ENCODE measurements at places on chromosomes 12 and 14.

DNA sequence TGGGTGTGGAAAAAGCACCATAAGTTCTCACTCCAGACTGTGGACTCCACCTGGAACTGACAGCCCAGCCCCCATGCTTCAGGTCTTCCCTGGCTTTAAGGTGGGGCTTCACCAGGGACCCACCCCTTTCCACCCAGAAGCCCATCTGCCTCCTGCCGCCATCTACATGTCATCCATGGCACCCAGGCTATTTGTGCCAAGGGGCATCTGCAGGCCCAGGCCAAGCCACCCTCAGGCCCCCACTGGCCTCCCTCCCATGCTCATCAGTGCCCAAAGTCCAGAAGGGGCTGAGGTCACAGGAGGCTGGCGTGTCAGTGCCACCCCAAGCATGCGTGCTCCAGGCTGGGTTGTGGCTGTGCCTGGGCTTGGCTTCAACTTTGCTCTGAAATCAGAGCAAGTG, 212.2 kb upstream of the DIO3 start:
- DNase-seq: no peak

DNA sequence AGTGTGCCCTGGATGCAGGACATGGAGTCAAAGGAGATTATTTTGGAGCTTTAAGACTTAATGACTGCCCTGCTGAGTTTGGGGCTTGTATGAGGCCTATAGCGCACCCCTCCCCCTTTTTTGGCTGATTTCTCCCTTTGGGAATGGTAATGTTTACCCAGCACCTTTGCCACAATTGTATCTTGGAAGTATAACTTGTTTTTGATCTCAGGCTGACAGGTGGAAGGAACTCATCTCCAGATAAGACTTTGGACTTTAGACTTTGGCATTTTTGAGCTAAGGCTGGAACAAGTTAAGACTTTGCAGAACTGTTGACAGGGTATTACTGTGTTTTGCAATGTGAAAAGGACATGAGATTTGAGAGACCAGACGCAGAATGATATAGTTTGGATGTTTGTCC, 110.5 kb downstream of the DERA start:
- DNase-seq: no peak

GRCh38 chr14:70655110-70655826, 13.6 kb downstream of the TTC9 start:
- no peak for DNase-seq

DNA sequence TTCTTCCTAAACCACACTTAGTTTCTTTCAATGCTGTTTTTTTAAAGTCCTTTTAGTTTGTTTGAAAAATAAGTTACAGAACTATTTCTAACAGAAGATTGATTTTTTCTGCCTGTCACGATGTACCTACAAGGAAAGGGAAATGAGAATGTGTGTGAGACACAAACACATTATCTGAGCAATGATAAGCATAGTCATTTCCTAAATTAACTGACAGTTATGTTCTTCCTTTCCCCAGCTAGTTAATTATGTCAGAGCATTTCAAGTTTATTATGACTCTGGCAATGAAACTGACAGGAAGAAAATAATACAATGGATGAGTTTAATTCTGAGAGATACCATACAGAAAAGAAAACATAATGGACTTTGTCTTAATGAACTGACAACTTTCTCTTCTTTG, 21.3 kb upstream of the LDHB start:
- DNase-seq: no peak

DNA sequence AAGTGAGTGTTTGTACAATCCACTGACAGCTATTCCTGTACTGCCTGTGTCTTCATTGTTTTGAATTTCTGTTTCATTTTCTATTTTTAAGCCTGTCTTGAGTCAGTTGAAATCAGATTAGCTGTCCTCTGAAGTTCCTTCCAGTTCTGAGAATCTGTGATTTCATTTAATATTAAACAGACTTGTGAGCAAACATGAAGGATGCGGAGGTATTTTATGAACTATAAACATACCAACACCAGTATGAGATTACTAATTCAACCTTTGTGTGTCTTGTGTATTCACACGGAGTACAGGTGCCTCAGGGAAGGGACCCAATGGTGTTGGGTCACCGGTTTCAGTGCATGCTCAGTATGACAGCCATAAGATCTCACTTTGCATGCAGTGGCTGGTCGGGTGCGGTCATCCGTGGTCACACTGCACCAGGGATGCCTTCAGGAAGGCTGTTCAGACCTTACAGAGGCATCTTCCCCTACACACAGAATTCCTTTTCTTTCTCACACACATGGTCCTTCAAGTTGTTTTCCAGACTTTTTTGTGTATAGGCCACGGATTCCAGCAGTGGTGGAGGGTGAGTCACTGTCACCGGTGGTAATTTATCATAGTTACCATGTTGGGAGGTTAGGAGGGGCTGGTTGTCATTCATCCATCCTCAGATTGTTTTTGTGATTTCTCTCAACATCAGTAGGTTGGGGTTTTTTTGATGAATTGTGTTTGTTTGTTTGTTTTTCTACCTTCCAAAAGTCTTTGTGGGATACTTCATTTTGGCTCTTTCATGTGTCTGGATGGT, 103.0 kb upstream of the SFSWAP start:
- DNase-seq: no peak

GRCh38 chr12:9725213-9725870, 7.6 kb downstream of the CLECL1 start:
- DNase-seq: no peak

GRCh38 chr12:63990828-63991547, 146.5 kb downstream of the SRGAP1 start:
- no peak for DNase-seq

DNA sequence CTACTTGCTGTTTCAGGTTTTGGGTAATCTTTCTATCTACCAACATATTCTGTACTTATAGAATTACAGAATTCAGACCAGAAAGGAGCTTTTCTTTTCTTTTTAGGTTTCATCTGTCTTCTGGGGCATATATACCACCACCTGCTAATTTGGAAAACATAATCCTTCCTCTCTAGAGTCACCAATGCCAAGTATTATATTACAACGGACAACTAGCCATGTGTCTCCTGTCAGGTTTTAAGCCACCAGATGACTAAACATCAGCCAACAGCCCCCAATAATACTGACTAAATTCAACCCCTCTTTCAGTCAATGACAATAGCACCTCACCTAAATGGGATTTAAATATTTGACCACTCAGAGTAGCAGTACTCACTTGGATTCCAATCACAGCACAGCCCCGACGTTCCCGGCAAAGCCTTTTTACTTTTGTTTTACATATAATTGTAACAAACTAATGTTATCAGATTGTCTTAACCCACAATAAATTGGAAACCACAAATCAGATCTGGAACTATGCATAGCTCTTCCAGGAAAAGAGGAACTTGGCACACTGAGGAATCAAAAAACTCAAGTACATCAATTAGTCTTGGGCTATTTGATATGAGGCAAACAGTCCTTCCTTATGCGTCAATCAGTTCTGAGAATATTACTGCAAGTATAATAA, 13.5 kb downstream of the SLC11A2 start:
- DNase-seq: no peak

GRCh38 chr12:120292661-120293531, at the start of gene RNU4-1:
Gene RNU4-1 (minus strand): TSS chr12:120293237.
- DNase-seq: no peak

GRCh38 chr12:29725587-29726320, 58.0 kb downstream of the TMTC1 start:
- no peak for DNase-seq

DNA sequence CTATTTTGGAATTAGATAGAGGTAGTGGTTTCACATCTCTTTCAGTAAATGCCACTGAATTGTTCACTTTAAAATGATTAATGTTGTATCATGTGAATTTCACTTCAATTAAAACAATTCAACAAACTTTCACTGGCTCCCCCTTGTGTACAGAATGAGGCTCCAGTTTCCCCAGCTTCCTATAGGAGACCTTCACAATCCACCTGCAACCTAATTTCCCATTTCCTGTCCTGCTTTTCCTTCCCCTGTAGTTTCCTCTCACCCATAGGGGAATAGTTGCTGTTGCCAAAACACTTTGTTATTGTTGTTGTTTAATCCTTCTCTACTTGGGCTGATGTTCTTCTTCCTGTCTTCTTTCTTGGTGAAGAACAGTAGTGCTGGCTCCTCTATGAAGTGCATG, 59.8 kb downstream of the NPAS3 start:
- DNase-seq: no peak

- no peak for DNase-seq
Observed at GRCh38 chr12:85993746-85994145, 119.7 kb downstream of the NTS start.

DNA sequence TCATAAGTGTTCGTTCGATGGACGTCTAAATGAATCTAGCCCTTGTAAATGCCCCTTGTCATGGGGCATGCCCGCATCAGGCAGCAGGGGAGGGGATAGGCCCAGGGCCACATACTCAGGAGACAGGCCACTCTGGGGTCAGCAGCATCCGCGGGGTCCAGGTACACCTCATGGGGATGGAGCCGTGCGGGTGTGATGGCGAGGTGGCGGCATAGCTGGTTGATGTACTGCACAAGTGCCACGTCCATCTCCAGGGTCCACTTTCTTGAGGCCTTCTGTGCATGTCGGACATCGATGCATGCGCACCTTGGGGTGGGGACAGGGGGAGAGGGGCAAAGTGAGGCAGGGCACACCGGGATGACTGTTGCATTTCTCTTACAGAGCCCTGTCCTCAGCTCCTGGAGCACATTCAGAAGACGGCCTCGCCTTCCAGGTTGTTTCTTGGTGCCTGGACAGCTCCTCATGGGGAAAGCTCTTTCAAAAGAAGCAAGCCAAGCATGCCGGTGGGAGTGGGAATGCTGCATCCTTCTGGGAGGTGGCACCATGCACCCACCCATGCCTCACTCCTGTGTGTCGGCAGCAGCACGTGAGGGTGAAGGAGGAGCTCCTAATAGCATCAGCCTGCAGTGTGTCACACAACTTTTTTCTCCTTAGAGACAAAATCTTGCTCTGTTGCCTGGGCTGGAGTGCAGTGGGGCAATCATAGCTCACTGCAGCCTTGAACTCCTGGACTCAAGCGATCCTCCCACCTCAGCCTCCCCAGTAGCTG, 47.4 kb downstream of the TRAFD1 start:
- DNase-seq: no peak

- DNase-seq: no peak
Observed at GRCh38 chr12:55044135-55044534, 24.4 kb downstream of the NEUROD4 start.

DNA sequence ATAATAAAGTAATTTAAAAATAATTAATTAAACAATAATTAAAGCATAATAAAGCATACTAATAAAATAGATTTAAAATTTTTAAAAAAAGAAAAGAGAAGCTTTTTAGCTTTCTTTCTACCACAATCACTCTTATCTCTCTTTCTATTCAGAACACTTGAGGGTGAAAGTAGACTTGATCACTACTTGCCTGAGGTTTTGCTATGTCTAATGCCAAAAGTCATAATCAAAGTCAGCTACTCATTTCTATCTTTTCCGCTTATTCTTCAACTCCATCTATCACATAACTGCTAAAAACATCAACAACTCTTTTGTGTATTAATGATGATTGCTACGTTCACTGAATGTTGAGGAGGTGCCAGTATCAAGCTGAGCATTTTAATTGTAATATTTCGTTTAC, 202.0 kb upstream of the KRR1 start:
- no peak for DNase-seq

DNA sequence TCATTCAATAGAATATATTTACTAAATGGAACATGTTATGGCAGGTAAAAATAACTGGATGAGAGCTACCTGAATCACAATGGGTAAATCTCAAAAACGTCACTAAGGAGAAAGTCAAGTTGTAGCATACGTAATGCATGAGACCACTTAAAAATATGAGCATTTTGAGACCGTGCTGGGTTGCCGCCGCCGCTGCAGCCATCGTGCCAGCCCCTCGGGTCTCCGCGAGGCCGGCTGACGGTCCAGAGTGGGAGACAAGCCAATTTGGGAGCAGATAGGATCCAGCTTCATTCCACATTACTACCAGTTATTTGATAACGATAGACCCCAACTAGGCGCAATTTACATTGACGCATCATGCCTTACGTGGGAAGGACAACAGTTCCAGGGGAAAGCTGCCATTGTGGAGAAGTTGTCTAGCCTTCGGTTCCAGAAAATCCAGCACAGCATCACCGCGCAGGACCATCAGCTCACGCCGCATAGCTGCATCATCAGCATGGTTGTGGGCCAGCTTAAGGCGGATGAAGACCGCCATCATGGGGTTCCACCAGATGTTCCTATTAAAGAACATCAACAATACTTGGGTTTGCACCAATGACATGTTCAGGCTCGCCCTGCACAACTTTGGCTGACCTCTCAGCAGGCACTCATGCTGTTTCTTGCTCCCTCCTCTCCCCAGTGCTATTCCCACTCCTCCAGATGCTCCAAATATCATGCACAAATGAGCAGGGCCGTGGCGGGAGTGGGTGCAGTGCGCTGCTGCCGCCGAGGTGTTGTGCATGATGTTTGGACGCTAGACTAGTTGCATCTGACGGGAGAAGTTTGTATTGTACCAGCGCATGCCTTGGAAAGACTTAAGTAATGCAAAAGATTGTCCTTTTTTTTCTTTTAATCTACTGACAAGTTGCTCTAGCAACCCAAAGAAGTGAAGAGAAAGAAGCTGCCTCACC, 6.3 kb upstream of the BRMS1L start:
- DNase-seq: no peak

- no peak for DNase-seq
Observed at GRCh38 chr12:49518914-49519573, 19.8 kb upstream of the KCNH3 start.

DNA sequence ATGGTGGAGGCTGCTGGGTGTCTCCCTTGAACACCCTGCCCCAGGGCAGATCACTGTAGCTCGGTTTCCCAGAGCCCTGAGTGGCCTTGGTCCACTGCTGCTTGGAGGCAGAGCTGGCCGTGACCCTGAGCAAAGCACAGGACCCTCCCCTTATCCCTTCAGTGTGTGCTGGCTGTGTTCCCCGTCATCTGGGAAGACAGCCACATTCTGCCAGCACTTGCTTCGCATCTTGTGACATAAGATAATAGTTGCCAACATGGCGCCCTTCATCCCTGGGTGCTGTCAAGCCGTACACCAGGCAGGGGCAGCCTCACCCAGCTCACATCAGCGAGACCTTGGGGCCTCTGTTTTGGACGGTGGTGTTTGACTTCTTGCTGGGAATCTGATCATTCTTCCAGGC, 12.1 kb upstream of the ALDH2 start:
- no peak for DNase-seq

DNA sequence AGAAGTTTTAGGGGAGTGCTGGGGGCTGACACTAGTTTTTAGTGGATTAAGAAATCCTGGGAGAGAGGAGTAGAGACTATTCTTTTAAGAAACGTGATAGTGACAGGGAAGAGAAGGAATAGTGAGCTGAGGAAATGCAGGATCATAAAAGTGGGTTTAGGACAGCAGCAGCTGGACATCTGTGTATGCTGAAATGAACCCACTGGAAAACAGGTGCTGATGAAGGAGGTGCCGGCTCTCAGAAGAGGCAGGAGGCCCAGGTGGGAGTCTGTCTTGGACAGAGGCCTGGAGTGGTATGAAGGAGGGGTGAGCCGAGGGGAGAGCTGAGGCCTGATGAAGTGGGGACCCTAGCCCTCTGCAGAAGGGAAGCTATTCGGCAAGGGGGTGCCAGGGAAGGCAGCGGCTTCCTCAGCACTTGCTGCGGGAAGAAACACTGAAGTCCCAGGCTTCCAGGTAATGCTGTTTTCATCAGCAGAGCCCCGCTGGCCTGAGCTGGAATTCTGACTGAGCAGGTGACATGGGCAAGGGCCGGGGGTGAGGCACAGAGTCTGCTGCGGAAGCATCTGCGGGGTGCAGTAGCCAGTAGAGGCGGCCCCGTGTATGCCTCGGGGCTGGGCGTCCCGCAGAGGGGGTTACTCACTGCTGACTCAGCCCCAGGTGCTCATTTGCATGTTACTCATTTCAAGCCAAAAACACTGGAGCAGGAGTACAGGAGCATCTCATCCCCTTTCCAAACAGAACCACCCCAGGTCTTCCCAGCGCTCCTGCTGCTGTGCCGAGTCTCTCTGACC, 89.7 kb downstream of the TMCC3 start:
- no peak for DNase-seq

Measured in mesothelial cell of epicardium (in vitro differentiated cells).